Pulmonary artery endothelial cell (primary cell): ENCODE measurements at places on chromosomes 1 and 21. TPM values are rescaled to one million over a fixed set of nuclear protein-coding genes. Genes with fewer than 3 reads are reported as not detected.

GRCh38 chr1:109255678-109256077 lies 6.3 kb downstream of the CELSR2 start:
- DNase-seq: no peak

- no peak for DNase-seq
These were observed 19.7 kb downstream of the RCC2 start for GRCh38 chr1:17419626-17420328.

ERO1B gene
- 0.99 and 3.2 TPM in 2 replicates for total RNA-seq

EPB41 gene
- total RNA-seq: 18.6 and 32.8 TPM in 2 replicates

GRCh38 chr21:32782698-32783097 lies 11.1 kb upstream of the PAXBP1 start:
- no peak for DNase-seq

DNA sequence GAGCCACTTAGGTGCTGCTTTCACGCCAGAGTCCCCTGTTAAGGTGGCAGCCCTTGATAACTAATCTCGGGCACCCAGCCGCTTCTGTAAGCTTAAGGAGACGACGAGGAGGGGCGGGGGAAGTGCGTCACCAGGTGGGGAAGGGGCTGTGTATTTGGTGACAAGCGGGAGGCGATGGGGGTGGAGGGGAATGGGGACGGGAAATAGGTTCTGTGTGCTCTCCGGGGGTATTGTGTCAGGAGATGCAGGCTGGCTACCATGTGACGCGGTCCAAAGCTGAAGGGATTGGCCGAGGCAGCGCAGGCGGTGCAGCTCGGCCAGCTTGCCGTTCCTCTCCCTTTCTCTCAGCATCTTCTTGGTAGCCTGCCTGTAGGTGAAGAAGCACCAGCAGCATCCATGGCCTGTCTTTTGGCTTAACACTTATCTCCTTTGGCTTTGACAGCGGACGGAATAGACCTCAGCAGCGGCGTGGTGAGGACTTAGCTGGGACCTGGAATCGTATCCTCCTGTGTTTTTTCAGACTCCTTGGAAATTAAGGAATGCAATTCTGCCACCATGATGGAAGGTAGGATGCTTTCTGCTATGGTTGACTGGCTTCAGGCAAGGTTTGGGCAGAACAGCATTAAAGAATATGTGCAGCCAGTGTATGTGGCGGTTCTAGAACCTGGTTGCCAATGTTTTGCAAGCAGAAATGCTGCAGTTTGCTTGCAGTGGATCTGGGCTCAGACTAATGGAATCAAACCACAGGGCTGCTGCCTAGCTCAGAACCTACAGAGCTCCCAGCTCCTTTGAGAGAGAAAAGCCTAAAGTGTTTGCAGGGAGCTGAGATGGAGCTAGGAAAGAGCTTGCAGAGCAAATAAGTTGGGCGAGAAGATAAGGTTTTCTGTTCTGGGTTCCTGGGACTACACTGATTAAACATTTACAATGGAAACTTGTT lies at the start of gene SGIP1:
TSS of gene SGIP1 (plus strand) at position 350 of the 937 bp plus-strand sequence. CDS start at position 556, 206 bp downstream.
- DNase-seq: peak; percentile 57

DNA sequence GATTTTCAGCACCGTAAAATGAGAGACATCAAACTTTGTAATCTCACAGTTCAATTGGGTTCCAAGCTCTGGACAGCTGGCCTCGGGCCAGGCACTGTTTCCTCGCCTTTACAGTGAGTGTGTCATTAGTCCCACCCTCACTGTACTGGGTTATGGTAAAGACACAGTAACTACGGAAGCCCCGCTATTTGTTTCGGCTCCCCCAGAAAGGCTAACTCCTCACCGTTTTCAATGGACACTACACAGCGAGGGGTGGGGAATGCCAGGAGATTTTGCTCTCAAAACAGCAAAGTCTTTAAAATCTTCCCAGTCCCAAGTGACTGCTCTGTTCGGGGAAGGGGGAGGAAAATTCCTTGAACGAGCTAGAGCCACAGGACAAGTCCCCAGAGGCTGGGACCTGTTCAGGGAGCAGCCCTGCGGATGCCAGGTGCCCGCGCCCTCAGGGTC lies 757 bp upstream of the SPSB1 start:
- DNase-seq: no peak

SERTAD4 gene
- total RNA-seq: 1.5 and 3.2 TPM in 2 replicates

- DNase-seq: no peak
These were observed 170.5 kb downstream of the FOXD2 start for GRCh38 chr1:47608296-47608875.

DNA sequence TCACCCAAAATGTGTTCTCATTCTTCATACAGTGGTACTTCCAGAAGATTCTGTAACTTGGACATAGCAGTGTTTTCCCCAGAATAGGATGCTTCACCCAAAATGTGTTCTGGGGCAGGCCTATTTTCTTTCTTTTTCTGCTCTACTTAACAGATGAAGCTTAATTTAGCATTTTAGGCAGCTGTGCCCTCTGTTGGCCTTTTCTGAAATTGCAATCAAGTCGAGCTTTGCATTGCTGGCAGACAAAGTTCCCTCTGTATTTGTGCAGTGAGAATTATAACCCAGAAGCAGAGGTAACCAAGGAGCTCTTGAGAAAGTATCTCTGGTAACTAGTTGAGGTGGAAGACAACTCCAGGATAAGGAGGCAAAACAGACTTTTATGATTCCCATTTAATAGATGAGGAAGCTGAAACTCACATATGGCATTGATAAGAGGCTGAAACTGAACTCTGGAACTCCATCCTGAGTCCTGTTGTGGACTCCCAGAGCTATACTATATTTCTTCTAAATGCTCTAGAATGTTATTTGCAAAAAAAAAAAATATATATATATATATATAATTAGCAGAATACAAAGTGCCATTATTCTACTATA lies 50.3 kb upstream of the L1TD1 start:
- no peak for DNase-seq

GRCh38 chr1:7589080-7589735 lies 181.9 kb upstream of the VAMP3 start:
- no peak for DNase-seq

AMY2A gene
- total RNA-seq: not detected in 2 replicates

GRCh38 chr1:52142220-52143183 lies 613 bp downstream of the ZFYVE9 start:
- DNase-seq: peak; percentile 10

- DNase-seq: no peak
These were observed 659.6 kb downstream of the MATN1 start for GRCh38 chr1:30063621-30064280.

- no peak for DNase-seq
These were observed 23.8 kb upstream of the IFNAR1 start for GRCh38 chr21:33300701-33301631.

KCNC4 gene
- 6.8 and 7.5 TPM in 2 replicates for total RNA-seq

GPR37L1 gene
- not detected in 2 replicates for total RNA-seq

PDC gene
- not detected in 2 replicates for total RNA-seq

- no peak for DNase-seq
These were observed 398.9 kb downstream of the MATN1 start for GRCh38 chr1:30324251-30325084.

CLDN17 gene
- total RNA-seq: not detected in 2 replicates

GRCh38 chr21:32802954-32803353 lies 31.4 kb upstream of the PAXBP1 start:
- no peak for DNase-seq
